ENCODE measurements at places on chromosomes 11 and 22.

GRCh38 chr11:119472186-119472855 is 49.3 kb upstream of the THY1 start:
- no peak for DNase-seq

GRCh38 chr11:36711104-36711825 is 113.2 kb upstream of the RAG2 start:
- no peak for DNase-seq

- no peak for DNase-seq
These were observed 87.6 kb downstream of the ST3GAL4 start for GRCh38 chr11:126443120-126443519.

GRCh38 chr11:65637794-65638419 is at the start of gene SIPA1:
Gene SIPA1 (plus strand): TSS chr11:65638101. CDS start chr11:65640922, 2,821 bp downstream.
- peak; percentile 75 for DNase-seq

DNA sequence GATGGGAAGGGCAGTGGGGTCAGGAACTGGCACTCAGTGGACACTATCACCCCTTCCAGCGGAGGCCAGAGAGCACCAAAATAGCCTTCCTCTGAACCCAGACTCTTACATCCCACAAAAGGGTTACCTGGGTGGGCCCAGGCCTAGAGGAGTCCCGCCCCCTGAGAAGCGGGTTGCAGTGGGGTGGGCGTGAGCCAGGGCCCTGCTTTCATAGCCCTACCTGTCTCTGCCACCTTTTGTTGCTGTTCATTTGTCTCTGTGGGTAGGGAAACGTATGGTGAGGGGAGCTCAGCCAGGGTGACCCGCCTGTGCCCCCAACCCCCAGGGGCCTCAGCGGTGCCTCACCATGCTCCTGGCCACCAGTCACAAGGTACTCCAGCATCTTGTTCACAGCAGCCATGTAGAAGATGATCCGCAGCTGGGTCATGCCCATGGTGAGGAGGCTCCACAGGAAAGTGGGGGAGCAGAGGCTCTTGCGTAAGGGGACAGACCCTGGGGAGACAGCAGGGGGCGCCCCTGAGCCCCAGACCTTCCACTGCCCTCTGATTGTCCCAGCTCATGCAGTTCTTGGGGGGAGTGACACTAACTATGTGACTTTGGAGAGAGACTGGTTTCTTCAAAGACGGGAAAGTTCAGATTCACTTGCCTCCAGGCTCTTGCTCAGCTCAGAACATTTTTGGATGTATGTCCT is 24.0 kb downstream of the SLC43A1 start:
- DNase-seq: peak; percentile 70

DNA sequence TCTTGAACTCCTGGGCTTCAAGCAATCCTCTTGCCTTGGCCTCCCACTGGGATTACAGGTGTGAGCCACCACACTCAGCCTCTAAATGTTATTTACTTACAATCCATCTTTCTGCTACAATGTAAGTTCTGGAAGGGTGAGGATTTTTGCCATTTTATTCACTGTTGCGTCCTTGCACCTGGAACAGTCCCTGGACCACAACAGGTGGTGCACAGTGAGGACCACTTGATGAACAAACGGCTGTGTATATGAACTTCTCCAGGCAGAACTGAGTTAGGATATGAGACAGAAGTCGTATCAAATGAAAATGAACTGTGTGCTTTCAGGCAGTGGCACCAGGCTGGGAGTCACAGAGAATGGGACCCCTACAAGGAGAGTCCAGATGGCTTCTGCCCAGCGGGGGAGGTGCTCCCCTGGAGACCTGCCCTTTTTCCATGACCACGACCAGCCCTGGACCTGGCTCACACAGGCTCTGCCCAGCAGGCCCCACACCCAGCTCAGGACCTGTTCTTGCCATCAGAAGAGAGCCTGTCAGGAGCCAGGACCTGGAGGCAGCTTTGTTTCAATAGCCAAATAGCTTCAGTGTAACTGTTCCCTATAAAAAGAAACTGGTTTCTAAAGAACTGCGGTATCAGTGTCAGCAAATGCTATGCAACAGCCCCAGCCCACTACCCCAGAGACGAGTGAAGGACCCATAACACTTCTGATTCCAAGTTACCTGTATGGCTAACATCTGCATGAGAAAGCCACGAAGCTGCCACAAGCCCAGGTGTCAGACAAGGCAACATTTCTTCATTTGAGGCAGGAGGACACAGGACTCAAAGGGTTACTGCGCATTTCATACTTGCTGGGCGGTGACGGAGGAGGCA is 104.9 kb downstream of the MICAL3 start:
- DNase-seq: no peak

DNA sequence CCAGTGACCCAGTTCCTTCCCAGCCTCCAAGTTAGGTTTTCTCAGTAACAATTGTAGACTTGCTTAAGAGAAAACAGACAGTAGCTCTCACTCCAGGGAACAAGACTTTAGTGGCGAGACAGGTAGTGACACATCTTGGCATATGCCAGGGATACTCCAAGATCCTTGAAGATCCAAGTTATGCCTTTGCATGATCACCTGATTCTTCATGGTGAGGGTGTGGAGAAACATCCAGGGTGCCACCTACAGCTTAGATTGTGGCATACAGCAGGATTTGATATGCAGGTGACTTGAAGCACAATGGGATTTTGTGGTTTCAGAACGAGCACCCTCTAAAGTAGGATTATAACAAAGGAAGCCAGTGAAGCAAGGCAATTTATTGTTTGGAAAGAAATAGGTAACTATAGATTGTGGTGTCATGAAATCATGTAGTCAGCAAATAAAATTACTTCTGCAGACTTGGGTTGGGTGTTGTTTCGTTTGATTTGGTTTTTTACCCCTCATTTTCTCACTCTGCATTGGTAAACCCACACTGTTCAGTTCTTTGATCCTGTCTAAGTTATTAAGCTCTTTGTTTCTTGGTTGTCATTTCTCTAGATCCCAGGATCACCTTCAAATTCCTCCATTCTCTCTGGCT is 9.2 kb downstream of the POU2AF3 start:
- DNase-seq: no peak

- no peak for DNase-seq
These were observed 93.8 kb downstream of the MIAT start for GRCh38 chr22:26751217-26751616.

DNA sequence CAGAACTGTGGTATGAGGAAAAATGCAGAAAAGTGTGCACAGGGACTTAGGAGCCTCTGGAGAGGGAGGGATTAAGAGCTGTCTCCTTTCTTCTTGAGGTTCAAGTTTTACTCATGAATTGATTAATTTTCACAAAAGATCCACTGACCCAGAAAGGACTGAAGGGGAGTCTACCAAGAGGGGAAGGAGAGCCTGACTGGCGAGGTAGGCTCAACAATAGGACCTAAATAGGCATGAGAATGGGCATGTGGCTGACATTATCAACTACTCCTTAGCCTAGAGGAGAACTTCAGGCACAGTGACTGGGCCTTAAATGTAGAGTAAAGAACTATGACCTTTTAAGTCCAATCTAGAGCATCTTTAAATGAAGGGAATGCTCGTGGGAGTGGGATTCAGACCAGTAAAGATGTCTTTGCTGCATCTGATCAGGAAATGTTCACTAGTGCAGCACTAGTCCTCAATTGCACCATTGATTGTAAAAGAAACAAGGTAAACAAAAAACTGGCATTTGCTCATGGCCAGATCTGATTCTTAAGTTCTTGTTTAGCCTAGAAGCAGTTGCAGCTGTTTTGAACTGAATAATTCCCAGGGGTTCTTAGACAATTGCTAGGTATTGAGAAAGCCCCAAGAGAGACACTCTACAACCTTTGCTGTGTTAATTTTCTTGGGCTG is 135.6 kb downstream of the RAB38 start:
- no peak for DNase-seq

- no peak for DNase-seq
These were observed 50.9 kb downstream of the PPP2R1B start for GRCh38 chr11:111715142-111715816.

DNA sequence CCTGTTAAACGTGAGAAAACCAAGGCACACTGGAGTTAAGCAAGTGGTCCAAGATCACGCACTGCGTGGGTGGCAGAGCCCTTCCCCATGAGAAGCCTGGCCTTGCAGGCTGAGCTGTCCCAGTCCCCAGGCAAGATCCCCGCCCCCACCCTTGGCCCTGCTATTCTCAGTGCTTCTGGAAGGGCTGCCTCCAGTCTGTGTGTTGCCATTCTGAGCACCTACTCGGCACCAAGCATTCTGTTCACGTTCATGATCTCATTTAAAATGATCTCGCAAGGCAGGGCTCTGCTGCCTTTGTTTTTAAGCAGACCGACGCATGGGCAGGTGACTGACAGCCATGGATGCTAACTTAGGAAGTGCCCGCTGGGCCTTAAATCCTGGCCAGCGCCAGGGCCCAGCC is 62.8 kb downstream of the PHF21B start:
- DNase-seq: no peak

- DNase-seq: no peak
These were observed 57.9 kb downstream of the RAB38 start for GRCh38 chr11:88117281-88117858.

DNA sequence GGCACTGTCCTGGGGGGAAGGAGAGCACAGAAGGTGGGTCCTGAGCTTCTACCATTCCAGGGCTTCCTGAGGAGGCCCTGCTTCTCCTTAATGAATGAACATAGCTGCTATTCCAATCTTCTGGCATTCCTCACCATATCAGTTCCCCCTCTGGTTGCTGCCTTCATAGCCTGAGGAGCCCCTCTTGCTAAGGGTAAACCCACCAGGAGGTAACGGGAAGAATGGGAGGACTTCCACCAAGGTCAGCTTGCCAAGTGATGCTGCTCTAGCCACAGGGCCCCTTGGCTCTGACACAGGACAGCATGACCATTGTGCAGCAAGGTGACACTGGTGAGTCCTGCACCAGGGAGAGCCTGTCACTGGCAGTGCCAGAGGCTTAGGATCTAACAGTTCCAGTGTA is 1022.5 kb downstream of the TBC1D22A start:
- no peak for DNase-seq

GRCh38 chr11:78392854-78393253 is 24.8 kb downstream of the GAB2 start:
- DNase-seq: no peak

DNA sequence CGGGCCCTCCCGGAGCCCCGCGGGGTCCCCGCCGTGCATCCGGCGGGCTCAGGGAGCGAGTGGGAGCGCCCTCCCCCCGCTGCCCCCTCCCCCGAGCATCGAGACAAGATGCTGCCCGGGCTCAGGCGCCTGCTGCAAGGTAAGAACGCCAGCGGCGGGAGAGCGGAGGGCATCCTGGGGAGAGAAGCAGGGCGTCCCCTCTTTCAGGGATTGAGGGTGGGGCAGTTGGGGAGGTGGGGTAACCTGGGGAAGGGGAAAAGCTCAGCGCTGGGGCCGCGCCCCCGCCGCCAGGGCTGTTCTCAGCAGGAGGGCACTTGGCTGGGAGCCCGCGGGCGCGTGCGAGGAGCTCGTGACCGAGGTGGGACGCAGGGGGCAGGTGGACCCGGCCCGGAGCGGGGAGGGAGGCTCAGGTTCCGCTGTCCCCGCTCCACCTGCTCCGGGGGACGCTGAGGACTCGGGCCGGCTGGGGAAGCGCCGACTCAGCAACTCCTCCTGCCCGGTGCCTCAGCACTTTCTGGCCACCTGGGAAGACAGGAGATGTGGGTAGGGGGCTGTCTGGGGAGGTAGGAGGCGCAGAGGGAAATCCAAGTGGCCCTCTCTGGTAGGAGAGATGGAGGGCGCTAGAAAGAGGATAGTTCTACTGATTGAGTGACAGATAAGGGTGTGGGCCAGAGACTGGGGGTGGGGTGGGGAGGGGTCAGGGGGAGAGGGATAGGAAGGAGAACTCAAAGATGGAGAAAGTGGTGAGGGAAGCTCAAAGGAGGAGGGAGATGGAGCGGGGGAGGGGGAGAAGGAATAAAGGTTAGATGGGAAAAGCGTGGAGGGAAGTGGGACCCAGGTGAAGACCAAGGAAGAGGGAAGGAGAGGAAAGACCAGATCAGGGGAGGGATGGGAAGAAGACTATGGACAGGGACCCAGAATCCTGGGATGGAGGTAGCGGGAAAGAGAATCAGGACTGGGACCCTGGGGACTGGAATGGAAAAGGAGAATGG is 726 bp downstream of the RTN4RL2 start:
- DNase-seq: no peak

DNA sequence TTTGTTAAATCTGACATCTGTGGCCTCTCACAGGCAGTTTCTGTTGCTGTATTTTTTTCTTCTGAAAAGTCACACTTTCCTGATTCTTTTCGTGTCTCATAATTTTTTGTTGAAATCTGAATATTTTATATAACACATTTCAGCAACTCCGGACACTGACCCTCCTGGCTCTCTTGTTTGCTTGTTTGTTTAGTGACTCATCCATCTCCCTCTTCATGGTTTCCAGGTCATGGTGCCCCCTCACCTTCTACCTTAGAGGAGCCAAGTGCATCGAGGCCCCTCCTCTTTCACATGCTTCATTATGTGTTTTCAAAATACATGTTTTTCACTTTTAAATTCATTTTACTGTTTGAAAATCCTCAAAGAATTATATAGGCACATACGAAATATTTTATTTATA is 562.4 kb downstream of the OPCML start:
- no peak for DNase-seq

Measured in activated CD4-positive, alpha-beta memory T cell treated with anti-CD3 and anti-CD28 coated beads for 36 hours (primary cell).